MV-4-11 (cell line): ENCODE measurements at places on chromosomes 7 and 10.

DNA sequence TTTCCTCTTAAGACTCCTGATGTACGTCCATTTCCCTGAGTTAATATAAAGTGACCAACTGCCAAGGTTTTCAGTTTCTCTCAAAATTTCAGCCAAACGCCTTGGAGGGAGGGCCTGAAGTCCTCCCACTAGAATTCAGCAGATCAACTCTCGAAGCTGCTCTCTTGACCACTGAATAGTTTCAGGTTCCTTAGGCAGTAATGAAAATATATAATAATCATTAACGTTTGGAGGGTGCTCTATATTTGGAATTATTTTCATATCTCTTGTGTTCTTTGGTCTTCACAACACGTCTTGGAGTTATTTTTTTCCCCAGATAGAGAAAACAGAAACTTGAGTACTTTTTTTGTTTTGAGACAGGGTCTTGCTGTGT lies 123.6 kb upstream of the SFMBT2 start:
- no peak for DNase-seq

GRCh38 chr7:24521917-24522623 lies 51.2 kb upstream of the PALS2 start:
- DNase-seq: no peak

- DNase-seq: peak; percentile 26
Measured at GRCh38 chr7:30726296-30727006, 25.5 kb upstream of the INMT start.

- no peak for DNase-seq
Measured at GRCh38 chr7:40873248-40873647, 738.4 kb downstream of the SUGCT start.

GRCh38 chr7:148584154-148584827 lies 6.3 kb upstream of the C7orf33 start:
- DNase-seq: peak; percentile 93

GRCh38 chr7:2734751-2735571 lies 47.0 kb downstream of the AMZ1 start:
- peak; percentile 97 for DNase-seq

- no peak for DNase-seq
Measured at GRCh38 chr7:157613575-157614322, 276.9 kb downstream of the DNAJB6 start.

GRCh38 chr7:121379930-121380329 lies 16.2 kb downstream of the FAM3C start:
- no peak for DNase-seq
